ENCODE measurements at places on chromosomes 4 and X.

GRCh38 chr4:118177126-118177525, 142.8 kb downstream of the NDST3 start:
- no peak for DNase-seq

DNA sequence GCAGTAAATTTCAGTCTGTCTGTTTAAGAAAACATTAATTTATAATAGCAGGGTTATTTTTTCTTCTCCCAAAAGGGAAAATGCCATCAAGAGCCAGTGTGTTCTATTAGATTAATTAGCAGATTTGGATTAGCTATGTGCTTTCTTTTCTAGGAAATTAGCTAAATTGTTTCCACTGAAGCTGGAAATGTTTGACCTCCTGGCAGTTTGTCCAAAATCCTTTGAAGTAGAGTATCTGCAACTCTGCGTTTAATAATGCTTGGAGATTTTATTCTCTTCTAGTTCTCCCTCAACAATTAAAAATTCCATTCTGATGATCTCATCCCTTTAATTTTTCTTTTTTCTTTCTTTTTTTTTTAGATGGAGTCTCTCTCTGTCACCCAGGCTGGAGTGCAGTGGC, 27.1 kb upstream of the HOPX start:
- DNase-seq: no peak

GRCh38 chr4:67638136-67638535, 62.8 kb downstream of the UBA6 start:
- DNase-seq: no peak

DNA sequence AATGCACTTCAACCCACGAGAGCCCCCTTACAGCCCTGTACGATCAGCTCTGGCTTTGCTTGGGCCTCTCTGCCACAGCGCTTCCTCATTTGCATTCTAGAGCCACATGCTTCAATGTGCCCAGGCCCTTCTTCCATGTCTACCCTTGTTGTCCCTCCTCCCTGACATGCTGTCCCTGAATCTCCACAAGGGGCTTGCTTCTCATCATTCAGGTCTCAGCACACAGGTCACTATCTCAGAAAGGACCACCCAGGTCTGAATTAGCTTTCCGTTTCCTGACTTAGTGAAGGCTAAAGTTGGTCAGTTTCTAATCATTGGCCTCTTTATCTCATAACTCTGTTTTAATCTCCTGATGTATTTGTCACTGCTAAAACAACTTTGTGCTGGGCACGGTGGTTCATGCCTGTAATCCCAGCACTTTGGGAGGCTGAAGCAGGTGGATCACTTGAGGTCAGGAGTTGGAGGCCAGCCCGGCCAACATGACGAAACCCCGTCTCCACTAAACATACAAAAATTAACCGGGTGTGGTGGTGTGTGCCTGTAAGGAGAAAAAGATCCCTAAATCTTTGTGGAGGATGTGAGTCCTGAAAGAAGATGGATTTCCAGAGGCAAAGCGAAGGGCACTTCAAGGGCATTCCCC, 17.9 kb upstream of the SLC34A2 start:
- no peak for DNase-seq

DNA sequence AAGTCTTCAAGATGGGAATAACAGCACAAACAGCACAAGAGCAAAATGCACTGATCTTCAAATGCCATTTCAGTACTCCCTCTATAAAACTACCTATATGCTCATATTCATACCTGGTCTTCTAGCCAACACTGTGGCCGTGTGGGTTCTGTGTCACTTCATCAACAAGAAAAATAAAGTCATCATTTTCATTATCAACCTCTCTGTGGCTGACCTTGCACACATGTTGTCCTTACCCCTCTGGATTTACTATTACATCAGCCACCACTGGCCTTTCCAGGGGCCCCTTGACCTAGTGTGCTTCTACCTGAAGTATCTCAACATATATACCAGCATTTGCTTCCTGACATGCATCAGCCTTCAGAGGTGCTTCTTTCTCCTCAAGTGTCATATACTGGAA, 59.6 kb upstream of the GPR174 start:
- DNase-seq: no peak

DNA sequence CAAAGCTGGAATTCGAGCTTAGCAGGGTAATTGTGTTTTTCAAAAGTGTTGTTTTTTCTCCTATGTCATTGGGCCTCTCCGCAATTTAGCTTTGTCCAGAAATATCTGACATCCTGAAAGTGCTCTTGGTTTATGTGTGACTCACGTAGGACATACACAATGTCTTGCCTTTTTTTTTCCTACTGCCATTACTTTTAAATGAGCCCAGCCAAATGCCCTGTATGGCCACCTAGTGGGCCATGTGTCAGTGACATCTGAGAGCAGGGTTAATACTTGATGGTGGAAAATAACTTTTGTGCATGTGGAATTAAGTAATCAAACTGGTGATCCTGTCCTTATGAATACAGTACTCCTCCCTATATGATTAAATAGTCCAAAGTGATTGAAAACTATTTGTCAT, 1411.1 kb upstream of the TENM3 start:
- no peak for DNase-seq

DNA sequence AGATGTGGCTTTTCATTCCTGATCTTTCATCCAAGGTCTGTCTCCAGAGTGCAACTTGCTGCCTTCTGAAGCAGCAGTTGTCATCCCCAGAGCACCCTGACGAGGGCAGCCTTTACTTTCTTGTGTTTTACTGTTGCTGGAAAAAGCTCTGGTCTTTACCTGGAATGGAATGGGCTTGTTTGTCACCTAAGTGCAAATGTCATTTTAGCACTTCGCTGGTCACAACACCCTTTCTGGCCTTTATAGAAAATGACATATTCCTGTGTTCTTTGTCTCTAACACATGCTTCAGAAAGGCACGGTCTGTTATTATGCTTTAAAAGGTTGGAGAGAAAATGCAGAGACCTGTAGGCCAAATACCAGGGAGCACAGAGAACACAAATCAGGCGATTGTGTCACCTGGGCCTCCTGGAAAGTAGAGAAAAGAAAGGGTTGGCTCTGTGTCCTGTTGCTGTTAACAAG, 332.7 kb upstream of the IGFBP7 start:
- DNase-seq: no peak

- DNase-seq: no peak
These were observed 19.4 kb upstream of the RAB40A start for GRCh38 chrX:103538728-103539127.

- no peak for DNase-seq
These were observed 34.2 kb downstream of the TENM3 start for GRCh38 chr4:182277377-182277776.

- DNase-seq: no peak
These were observed 1599.7 kb downstream of the ARAP2 start for GRCh38 chr4:34644579-34645115.

DNA sequence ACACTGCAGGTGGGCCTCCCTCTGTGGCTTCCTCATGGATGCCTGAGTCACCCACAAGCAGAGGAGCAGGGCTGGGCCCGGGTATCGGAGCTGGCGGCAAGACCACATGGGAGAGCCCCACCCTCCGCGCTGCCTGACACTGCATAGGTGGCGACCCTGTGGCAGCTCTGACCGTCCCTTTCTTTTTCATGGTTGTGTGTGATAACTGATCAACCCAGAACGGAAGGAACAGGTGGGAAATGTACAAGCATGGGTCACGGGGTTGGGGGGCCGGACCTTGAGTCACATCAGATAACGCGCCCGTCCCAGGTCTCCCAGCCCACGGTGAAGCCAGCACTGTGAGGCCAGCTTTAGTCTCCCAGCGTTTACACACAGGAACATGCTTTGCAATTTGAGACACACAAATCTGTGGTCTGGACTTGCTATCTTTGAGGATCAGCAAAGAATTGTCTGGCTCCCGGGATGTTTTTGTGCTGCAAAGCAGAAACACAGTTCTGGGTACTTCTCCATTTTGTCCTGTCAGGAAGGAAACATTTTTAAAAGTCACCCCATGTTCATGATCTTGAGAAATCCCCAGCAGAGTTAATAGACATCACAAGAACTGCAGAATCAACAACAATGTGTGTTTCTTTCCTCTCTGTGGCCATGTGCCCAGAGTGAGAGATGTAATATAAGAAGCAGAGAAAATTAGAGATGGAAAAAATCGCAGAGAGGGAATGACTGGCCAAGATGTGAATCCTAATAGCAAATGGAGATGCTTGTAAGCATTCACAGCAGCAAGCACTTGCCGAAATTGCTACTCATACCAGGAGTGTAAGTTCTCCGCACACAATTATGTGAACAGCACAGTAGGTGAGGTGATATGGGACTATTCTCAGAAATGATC, 70.1 kb upstream of the CBR4 start:
- no peak for DNase-seq

GRCh38 chr4:63786171-63786570, 623.1 kb downstream of the TECRL start:
- no peak for DNase-seq

DNA sequence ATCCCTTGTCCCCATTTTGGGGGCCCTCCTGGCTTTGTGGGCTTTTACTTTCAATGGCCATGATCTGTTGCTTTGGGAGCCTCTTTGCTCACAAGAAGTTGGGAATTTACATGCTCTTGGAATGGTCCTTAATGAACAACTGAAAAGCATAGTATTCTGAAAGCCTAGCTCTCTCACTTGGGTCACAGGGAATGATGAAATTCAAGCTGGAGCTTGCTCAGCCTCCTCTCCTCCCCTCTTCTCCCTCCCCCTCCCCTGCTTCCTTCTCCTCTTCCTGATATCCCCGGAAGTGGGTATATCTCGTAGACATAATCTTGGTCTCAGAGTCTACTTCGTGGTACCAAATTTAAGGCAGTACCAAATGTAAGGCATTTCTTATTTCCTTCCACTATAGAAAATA, 400.6 kb upstream of the NR3C2 start:
- no peak for DNase-seq

DNA sequence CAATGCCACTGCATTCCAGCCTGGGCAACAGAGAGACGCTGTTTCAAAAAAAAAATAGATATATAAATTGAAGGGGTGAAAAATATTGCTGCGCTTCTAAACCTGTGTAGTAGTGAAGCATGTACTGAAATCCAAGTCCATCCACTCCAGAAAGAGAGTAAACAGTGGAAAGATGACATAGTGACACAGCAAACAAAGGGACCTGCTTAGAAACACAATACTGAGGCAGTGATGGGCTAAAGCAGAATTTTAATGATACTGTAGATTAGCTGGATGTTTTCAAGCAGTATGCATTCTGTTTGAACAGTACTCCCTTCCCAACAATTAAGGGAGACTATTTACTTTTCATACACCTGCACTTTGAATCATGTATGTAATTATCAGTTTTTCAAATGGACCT, 42.5 kb downstream of the TFDP3 start:
- no peak for DNase-seq

- no peak for DNase-seq
These were observed 85.9 kb downstream of the CASK start for GRCh38 chrX:41837270-41837944.

GRCh38 chrX:29231800-29232199, 644.6 kb downstream of the IL1RAPL1 start:
- no peak for DNase-seq

DNA sequence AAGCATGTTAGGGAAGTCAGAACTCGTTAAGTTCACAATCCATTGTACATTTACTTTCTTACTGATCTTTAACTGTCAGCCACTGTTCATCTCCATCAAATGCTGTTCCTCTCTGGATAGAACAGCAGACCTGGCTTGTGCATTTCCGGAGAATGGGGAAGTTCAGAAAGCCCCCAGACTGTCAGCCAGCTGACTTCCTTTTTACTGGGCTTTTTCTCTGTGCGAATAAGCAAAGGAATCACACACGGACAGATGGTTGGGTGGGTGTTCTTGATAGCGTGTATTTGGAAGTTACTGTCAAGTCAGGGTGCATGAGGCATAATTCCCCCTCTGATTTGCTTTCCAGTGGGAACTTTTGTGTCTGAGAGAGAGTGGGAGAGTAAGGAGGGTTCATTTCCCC, 56.8 kb downstream of the TSPAN7 start:
- DNase-seq: no peak

DNA sequence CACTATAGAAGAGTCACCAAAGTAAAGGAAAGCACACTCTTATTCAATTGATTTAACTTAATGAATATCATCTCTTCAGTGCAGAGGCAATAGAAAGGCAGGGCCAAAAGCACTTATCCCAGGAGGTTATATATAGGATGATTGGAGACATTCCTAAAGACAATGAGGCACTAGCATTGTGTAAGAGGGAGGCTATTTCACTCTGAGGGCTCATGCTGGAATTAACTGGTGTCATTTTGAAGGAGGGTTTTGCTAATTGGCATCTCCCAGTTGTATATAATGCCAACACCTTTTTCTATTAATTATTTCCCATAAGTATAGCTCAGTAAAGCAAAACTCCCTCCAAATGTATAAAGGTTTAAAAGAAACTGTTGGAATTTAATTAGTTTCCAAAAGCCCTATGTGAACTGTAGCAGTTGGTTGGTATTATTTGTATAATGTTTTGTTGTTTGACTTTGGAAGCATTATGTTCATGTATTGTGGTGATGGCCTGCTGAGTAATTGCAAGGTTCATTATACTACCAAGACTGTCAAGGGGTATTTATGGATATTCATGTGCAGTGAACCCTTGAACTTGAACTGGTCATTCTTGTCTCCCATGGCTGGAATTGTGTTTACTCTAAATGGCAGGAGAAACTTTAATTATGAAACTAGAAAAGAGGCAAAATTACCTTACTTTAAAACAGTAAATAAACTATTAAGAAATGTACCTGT, 270.3 kb downstream of the BMPR1B start:
- DNase-seq: no peak

DNA sequence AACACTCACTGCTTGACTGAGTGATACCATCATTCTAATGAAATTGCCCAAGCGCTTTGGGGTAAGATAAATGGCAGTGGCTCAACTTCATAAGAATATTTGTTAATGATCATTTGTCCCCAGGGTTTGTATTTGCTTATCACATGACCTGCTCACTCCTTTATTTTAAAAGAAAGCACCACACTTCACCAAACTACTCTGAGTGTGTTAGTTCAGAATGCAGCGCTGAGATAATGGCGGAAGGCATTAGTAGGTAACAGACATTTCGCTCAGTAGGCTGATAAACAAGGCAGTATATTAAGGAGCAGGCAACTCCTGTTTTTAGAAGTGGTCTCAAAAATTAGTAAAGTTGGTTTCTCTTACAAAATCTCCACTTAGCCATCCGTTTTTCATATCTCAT, 1.6 kb downstream of the SNX25 start:
- no peak for DNase-seq

DNA sequence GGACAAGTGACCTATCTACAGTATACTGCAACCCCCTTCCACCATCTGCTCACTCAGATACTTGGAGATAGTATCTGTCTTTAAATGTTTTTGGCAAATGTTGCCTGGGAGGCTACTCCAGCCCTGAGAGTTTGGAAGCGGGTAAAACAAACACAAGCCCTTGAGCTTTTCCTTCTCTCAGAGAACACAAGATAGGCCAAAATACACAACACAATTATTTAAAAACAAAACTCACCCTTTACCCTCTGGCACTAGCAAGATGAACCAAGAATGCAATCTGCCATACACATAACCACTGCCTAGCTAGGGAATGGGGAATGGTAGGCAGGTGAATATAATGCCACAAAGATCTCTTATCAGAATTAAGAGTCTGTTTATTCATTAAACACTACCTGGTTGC, 324.7 kb upstream of the FAM47C start:
- no peak for DNase-seq

DNA sequence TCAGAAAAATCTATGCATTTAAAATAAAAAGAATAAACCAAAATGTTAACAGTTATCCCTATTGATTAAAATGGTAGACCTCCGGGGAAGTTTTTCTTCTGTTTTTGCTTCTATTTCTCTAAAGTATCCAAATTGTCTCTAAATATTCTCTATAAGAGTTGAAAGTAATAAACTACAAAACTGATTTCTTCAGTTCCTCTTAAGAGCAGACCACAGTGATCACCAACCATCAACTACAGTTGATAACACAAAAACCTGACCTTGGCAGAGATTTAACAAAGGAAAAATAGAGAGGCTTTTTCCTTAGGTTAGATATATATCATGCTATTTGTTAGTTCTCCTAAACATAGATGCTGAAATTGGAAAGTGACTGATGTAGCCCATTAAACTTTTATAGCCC, 27.3 kb downstream of the DDX60 start:
- DNase-seq: no peak
